ENCODE measurements at places on chromosomes 13 and 19.
A peak's percentile ranks its signal among the peaks of the same experiment; 100 is the strongest.

- DNase-seq: no peak
Observed at GRCh38 chr13:33508060-33508459, 222.5 kb upstream of the STARD13 start.

DNA sequence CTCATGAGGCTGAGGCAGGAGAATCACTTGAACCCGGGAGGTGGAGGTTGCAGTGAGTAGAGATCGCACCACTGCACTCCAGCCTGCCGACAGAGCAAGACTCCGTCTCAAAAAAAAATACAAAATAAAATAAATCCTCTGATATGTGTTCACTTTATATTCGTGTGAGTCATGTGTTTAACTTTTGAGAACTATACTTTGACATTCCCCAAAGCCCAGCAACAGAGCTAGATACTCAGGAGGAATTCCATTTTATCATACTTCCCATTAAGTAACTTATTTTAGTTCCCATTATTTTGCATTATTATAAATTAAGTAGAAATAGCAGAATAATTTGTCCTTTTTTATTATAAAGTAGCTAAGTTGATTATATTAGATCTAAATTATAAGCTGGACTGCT lies 3.3 kb upstream of the CHAMP1 start:
- DNase-seq: no peak

DNA sequence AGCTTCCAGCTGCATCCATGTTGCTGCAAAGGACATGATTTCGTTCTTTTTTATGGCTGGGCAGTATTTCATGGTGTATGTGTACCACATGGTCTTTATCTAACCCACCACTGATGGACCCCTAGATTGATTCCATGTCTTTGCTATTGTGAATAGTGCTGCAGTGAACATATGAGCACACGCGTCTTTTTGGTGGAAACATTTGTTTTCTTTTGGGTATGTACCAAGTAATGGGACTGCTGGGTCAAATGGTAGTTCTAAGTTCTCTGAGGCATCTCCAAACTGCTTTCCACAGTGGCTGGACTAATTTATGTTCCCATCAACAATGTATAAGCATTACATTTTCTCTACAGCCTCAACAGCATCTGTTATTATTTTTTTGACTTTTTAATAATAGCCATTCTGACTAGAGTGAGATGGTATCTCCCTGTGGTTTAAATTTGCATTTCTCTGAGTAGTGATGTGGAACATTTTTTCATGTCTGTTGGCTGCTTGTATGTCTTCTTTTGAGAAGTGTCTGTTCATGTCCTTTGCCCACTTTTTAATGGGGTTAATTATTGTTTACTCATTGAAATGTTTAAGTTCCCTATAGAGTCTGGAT lies 6.8 kb upstream of the UBE2L5 start:
- peak; percentile 55 for DNase-seq

DNA sequence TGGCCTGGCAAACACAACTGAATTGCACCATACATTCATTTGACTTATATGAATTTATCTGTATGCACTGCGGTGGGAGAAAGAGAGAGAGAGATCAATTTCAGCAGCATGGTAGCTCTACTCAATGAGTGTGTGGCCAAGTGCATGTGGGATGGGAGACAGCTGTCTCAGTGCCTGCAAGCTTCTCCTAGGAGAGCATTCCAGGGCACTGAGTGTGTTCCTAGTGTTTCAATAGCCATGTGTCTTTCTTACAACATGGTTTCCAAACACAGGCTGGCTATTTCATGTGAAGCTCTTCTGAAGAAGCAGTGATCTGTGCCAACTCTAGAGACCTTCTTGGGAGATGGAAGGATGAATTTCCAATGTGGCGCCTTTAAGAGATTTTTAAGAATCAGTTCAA lies 43.5 kb downstream of the NEK5 start:
- DNase-seq: no peak

DNA sequence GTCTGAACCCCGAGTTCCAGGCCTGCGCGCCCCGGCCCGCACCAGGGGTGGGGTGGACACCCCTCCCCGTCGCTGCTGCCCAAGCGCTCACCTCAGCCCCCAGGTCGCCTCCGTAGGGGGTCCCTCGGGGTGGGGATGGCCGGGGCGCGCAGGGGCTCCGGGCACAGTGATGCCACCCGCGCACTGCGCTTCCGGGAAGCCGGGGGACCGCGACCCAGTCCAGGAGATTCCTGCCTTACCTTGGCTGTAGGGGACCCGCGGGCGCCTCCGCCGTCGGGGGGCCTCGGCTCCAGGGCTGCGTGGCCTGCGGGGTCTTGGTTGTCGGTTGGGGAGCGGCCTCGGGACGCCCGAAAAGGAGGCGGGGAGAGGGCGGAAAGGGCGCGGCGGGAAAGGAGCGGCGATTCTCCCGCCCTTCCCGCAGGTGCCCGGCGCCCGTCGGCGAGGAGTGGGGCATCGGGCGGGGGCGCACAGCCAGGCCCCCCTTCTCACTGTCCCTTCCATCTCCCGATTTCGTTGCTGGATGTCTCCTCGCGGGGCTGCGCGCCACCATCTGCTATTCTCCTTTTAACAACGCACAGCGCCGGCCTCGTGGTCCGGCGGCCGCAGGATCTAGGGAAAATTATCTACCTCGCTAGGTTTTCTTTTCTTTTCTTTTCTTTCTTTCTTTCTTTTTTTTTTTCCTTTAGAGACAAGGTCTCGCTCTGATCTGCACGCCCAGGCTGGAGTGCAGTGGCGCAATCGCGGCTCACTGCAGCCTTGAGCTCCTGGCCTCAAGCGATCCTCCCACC lies at the start of gene KEAP1:
Gene KEAP1, minus strand, starts transcription at position 355 of the 788 bp plus-strand sequence. CDS start 3,323 bp downstream, outside the sequence.
- DNase-seq: peak; percentile 84

DNA sequence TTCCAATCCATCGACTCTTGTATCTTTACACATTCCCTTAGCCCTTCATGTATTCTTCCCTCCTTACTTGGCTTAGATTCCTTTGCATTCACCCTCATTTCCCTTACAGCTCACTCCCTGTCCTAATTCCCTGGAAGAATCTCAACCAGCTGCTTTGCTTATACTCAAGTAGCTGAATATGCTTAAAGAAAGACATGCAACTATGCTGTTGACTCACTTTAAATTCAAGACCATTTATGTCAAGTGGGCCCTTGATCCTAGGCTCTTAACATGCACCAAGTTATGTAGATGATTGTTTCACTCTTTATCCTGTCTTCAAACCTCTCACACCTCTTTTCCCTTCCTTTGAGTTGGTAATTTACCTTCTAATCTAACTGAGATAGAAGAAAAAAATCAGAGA lies 7.4 kb downstream of the CCDC122 start:
- no peak for DNase-seq

DNA sequence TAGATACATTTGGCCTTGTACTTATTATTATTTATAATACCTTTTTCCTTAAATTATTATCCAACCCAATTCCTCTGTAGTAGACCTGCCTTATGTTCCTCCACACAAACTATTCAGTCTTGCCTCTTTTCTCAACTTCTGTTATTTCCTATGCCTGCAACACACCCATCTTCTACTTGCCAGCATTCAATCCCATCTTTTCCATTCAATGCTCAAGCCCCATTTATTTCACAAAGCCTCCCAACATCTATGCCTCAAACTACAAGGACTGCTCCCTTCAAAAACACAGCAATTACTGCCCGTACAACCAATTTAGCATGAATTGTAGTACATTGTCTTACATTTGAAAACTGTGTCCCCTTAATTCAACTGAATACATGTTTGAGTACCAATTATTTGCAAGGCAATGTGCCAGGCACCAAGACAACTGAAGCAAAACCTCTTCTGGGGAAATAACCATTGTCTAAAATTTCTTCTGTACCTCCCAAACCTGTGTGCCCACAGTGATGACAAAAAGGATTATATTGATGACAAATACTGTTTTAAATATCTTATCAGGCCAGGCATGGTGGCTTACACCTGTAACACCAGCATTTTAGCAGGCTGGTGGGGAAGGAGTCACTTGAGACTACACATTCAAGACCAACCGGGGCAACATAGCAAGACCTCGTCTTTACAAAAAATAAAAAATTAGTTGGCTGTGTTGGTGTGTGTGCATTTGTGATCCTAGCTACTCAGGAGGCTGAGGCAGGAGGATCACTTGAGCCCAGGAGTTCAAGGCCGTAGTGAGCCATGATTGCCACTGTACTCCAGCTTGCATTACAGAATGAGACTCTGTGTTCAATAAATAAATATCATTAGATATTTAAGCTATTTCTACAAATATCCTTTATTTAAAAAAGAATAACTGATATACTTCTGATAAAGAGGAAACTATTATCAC lies 35.1 kb downstream of the ELF1 start:
- DNase-seq: peak; percentile 39

DNA sequence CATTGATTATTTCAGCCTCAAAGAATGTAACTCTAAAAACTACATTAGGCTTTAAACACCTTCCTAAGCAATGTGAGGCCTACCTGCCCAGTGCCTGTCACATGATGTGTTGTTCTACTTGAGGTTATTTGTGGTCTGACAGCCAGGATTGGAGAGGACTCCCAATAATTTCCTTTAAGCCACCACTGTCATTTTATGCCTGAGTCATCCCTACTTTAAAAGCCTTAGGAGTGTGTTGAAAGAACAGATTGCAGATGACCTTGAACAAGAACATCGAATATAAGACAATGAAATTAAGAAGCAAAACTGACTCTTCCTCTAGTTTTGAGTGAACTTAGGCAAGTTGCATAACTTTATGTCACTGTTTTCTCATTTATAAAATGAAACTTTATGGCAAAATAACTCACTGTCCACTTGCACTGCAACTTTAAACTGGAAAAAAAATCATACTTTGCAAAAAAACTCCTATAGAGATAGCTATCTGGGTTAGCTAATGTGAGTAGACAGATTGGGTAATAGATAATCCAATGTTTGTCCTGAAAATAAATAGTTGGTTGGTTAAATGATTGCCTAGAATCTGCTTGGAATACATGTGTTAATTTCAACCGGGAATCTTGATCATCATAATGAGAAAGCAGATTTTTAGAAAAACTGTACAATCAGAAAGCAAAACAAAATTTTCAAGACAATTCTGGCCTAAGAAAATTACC lies 361.2 kb downstream of the SUCLA2 start:
- no peak for DNase-seq

DNA sequence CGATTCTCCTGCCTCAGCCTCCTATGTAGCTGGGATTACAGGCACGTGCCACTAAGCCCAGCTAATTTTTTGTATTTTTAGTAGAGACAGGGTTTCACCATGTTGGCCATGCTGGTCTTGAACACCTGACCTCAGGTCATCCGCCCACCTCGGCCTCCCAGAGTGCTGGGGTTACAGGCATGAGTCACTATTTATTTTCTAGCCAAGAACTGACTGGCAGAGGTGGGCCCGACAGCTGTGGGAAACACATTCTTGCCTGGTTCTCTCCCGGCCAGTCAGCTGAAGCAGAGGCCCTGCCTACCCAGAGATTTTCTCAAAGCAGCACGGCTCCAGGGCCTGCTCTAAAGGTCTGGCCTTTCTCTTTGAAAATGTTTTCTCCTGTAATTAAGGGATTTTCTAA lies 108.0 kb downstream of the KCTD15 start:
- DNase-seq: no peak

DNA sequence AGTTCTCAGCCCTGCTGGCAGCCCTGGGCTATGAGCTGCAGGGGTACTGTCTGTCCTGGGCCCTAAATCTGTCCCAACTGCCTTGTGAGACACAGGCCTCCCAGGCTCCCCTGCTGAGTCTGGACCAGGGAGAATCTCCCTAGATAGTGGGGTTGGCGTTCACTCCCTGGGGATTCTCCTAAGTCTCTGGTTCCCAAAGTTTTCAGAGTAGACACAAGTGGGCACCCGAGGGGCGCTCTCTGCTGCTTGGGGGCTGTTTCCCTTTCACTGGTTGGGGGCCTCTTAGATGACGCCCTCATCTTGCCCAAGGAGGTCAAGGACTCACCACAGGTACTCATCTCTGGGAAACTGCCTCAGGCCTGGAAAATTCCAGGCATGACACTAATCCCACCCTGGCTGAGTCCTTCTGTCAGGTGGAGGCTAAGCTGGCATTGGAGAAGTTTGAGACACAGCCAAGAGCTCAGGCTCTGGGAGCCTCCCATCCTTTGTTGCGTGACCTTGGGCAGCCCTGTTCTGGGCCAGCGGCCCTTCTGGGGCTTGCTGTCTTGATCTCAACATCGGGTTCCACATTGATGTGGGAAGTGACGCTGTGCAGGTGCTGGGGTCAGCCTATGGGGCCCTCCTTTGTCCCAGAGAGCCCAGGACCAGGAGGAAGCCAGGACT lies 3.9 kb downstream of the RPL18A start:
- DNase-seq: no peak

DNA sequence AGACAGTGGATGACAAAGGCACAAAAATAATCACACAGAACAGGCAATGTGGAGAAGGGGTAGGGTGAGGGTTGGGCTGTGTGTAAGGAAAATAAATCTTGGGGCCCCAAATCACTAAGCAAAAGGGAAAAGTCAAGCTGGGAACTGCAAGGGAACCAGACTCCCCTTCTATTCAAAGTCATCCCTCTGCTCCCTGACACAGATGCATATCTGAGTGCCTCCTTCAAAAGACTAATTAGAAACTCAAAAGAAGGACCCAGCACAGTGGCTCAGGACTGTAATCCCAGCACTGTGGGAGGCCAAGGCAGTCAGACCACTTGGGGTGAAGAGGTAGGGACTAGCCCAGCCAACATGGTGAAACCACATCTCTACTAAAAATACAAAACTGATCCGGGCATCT lies 18.3 kb downstream of the ZNF611 start:
- DNase-seq: no peak

DNA sequence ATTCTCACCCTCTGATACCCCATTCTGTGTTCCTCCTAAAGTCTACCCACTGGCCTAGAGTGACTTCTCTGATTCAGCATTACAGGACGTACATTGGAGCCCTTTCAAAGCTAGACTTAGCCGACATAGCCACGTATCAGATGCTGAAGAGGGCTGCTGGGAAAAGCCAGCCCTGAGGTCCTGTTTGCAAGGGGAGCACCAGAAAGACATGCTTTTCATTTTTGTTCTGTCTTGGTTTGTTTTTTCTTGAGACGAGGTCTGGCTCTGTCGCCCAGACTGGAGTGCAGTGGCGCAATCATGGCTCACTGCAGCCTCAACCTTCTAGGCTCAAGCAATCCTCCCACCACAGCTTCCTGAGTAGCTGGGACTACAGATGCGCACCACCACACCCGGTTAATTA lies 6.3 kb upstream of the ZSWIM4 start:
- DNase-seq: no peak

- peak; percentile 52 for DNase-seq
Observed at GRCh38 chr19:51002542-51003311, 1.3 kb upstream of the KLK8 start.

- no peak for DNase-seq
Observed at GRCh38 chr19:17866312-17866963, 5.3 kb upstream of the SLC5A5 start.

DNA sequence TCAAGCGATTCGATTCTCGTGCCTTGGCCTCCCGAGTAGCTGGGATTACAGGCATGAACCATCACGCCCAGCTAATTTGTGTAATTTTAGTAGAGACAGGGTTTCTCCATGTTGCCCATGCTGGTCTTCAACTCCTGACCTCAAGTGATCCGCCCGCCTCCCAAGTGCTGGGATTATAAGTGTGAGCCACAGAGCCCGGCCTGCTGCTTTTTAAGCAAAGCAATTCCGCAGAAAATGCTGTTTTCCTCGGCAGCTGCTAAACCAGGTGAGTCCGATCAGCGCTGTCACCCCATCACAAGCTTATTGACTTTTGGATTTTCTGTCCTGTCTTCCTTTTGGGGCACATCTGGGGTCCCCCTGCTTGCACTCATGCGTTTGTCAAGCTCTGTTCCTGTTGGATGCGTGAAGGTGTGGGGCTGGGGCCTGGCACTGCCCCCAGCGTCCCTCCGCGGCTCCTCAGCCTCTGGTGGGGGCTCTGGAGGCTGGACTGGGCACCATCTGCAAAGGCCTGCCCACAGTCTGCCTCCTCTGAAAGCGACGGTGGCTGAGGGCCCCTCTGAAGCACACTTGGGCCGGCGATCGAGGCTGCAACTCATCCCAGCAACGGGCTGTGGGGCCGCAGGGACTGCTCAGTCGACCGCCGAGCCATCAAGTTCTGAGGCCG lies 25.7 kb downstream of the CEBPG start:
- DNase-seq: no peak
